CD4-positive, alpha-beta T cell treated with Interferon gamma for 1 hour (primary cell): ENCODE measurements at places on chromosomes 2 and 18.

GRCh38 chr2:240997856-240998705 lies at the start of gene SNED1:
TSS of gene SNED1 (plus strand) at chr2:240998618. CDS start at chr2:240998838, 220 bp downstream.
- DNase-seq = peak; percentile 63

GRCh38 chr2:181891966-181892798 lies 652 bp downstream of the ITPRID2 start:
- DNase-seq = peak; percentile 55

- no peak for DNase-seq
Observed at GRCh38 chr2:170530284-170530745, 184.8 kb upstream of the SP5 start.

- no peak for DNase-seq
Observed at GRCh38 chr2:159137511-159138241, 148.8 kb downstream of the WDSUB1 start.

DNA sequence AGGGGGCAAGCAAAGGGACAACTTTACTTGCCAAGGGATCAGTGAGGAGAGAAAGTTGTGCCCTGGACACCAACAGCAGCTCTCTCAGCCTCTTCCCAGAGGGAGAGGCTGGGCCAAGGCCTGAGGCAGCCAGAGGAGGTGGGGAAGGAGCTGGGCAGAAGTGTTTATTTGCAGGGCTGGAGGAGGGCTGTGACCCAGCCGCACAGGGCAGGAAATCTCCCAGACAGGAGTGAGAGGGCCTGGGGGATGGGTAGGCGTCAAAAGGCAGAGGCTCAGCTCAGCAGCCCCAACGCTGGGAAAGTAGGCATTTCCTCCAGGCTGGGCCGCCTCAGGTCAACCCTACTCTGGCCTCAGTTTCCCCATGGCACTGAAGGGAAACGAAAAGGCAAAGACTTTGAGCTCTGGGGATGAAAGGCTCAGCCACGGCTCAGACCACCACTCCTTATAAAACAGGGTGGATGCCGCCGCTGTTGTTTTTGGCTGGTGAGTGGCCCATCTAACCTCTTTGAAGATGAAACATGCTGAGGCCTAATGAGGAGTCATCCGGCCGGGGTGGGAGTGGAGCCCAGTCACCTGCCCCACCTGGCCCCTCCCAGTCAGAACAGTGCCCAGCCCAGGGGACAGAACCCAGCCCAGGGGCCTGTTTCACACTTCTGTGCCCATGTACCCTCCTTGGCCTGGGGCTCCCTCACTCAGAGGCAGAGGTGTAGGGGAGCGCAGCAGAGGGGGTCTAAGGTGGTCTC lies 21.9 kb upstream of the SEMA4C start:
- no peak for DNase-seq
